ENCODE measurements at places on chromosomes 5 and 9.

- DNase-seq, result no peak
Observed at GRCh38 chr5:171093598-171093997, 215.4 kb upstream of the TLX3 start.

DNA sequence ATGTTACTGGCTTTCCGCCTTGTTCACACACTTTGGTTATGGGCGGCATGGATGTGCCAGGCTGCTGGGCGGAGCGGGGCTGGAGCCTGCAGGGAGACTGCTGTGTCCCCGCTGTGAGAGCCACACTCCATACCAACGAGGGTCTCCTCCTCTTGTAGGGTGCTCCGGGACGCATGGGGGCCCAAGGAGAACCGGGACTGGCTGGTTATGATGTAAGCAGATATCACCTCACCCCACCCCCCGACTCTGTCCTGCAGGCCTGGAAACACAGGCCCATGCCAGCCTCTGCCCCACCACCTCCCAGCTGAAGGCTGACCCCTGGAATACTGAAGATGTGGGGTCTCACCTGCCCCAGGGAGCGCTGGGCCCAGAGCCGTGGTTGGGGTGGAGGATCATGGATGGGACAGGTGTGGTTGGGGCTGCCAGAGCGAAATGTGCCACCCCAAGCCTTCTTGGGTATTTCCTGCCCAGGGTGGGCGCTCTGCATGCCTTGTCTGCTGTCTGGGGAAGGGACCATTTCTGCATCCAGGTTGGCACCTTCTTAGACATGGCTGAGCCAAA, 39.3 kb upstream of the ORM1 start:
- DNase-seq, result no peak

- no peak for DNase-seq
Observed at GRCh38 chr5:12013351-12013750, 109.1 kb upstream of the CTNND2 start.

- no peak for DNase-seq
Observed at GRCh38 chr5:8934455-8934854, 611.4 kb downstream of the SEMA5A start.

- DNase-seq, result no peak
Observed at GRCh38 chr5:173495225-173495904, 121.1 kb downstream of the BOD1 start.

GRCh38 chr5:168366116-168366515, 74.7 kb downstream of the WWC1 start:
- no peak for DNase-seq

- no peak for DNase-seq
Observed at GRCh38 chr5:141639357-141640050, 2.7 kb downstream of the RELL2 start.

GRCh38 chr5:105840800-105841199, 1829.9 kb downstream of the EFNA5 start:
- DNase-seq, result no peak

DNA sequence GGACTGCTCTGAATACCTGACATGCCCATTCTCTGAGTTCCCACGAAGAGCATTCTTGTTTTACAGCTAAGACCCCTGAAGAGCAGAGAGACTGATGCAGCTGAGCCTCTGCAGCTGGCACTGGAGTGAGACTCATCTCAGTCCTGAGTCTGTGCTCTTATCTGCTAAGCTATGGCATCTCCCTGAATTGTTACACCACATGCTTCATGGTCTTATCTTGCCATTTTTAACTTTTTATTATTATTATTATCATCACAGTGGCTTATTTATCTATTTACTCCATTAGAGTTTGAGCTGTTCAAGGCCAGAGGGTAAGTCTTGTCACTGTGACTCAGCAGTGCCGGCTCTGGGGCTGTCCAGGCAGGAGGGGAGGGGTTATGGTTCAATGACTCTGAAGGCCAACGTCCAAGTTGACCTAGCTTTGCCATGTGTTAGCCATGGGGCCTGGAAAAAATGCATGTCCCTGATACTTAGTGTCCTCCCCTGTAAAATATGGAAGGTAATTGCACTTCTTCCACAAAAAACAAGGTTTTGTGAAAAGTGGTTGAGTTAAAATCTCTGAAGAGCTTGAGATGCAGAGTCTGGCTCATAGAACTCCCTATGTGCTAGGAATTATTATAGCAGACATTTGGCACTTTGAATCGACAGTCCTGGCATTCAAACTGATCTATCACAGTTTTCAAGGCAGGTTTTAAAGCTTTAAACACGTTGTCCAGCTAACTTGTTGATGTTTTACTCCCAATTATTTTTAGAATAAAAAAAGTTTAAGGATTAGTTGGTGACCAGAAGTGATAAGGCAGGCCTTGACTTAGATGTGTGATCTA, 94.6 kb downstream of the ALDH1A1 start:
- DNase-seq, result peak; percentile 15

DNA sequence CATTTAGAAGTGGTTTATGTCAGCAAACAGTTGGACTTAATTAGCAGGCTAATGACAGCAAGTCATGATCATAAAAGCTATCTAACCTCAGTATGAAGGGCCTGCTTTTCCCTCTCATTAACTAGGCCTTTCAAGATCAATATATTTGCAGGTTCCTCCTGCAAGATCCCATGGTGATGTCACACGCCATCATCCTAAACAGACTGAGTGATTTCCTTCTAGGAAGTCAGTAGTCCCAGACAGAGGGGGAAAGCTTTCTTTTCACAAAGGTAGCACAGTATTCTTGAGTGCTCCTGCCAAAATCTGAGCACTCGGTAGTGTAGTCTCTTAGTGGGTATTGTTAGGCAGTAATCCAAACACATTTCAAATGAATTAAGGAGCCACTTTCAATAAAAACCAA, 52.5 kb downstream of the UIMC1 start:
- DNase-seq, result no peak

DNA sequence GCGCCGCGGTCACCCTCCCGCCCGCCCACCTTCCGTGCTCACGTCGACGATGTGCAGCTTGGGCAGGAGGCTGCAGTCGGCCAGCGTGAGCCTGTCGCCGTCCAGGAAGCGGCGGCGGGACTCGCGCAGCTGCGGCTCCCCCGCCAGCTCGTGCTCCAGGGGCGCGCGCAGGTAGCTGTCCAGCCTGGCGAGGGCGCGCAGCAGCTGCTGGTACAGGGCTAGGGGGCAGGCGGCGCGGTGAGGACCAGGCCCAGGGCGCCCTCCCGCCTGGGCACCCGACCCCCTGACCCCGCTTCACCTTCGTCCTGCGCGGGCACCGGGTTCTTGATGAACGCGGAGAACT, 1.5 kb downstream of the CLIC3 start:
- DNase-seq, result no peak

DNA sequence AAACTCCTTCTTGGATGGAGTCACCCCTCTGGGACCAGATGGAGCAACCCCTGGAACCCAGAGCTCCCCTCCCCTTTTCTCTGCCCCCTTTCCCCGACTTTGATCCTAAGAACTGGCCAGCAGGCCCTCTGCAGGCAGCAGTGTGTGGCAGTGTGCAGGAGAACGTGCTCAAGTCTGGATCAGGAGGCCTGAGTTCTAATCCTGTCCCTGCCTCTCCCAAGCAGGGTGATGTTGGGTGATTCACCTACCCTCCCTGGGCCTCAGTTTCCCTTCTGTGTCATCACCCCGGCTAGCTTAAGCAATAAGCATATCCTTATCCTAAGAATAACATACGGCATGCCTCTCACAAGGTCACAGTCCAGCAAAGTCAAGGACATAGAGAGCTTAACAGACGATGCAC, 67.6 kb downstream of the C9orf50 start:
- DNase-seq, result no peak

- peak; percentile 10 for DNase-seq
Observed at GRCh38 chr9:133731876-133732638, 6.1 kb downstream of the SARDH start.

Data from suppressor macrophage treated with lipopolysaccharide for 4 hours (primary cell).